G401 (cell line): ENCODE measurements at places on chromosomes 7 and 10. TPM values are rescaled to one million over a fixed set of nuclear protein-coding genes. Genes with fewer than 3 reads are reported as not detected.

The IFIT1B gene
- total RNA-seq, result not detected in 2 replicates

The SLC16A12 gene
- not detected in 2 replicates for total RNA-seq

The CCDC136 gene
- total RNA-seq, result 11.3 and 15.2 TPM in 2 replicates

The TCERG1L gene
- total RNA-seq, result not detected in 2 replicates

The C10orf95 gene
- total RNA-seq, result 1.8 TPM in 1 of 2 replicates, not detected in the other

The HNRNPF gene
- 344 and 404 TPM in 2 replicates for total RNA-seq

The PRKG1 gene
- 68.3 and 136 TPM in 2 replicates for total RNA-seq

The AKR1C4 gene
- not detected in 2 replicates for total RNA-seq

The ZNF316 gene
- total RNA-seq, result 15.3 and 20.2 TPM in 2 replicates

The NAT16 gene
- total RNA-seq, result 1.2 TPM in 1 of 2 replicates, not detected in the other

The RABGEF1 gene
- total RNA-seq, result 21.2 and 23.4 TPM in 2 replicates

- DNase-seq, result no peak
These were observed 33.3 kb downstream of the EPHB4 start for GRCh38 chr7:100793806-100794660.

- DNase-seq, result no peak
These were observed 1228.6 kb upstream of the SORCS1 start for GRCh38 chr10:108393089-108393488.

DNA sequence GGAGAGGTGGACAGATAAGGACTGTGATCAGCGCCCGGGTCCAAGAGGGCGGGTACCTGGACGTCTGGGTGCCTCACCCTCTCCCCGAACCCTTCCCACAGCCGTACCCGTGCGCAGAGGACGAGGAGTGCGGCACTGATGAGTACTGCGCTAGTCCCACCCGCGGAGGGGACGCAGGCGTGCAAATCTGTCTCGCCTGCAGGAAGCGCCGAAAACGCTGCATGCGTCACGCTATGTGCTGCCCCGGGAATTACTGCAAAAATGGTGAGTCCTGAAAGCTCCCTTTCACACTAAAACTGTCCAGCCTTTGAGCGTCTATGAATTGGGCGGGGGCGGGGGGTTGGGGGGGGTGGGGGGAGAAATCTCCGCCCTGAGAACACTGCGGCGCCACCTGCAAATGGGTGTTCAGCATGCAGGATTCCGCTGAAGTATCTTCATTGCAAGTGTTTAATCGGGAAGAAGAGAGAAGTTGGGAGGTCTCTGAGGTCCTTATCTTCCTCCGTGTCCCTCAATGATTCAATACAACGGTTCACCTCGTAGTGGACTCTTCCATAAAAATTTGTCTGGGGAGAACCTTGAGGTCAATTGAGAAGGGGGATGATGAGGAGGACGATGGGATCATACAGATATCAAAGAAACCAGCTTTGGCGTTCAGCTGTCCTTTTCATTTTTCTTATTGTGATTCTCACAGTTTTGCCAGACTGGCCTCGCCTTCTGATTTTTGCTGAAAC, 906 bp downstream of the DKK1 start:
- DNase-seq, result no peak

DNA sequence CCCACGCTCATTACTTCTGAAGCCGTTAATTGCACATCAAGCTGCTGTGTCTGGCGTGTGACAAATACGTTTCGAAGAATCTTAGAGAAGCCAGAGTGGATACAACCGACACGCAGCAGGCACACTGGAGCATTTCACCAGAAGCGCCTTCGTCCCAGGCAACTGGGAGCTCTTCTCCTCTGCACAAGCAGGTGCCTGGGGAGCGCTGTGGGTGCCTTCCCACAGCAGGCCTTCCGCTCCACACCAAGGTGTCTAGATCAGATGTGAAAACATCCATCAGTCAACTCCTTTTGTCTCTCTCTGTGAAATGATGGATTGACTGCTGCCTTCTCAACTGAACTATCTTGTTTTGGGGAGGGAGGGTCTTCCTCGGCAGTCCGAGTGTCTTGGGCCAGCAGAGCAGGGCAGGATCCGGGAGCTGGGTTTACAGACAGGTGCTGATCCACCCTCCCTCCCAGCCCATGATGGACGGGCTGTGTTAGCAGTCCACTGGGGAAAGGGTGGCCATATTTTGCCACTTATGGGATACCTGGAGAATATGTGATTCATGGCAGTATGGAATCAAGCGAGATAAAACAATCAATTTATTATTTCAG, 326.3 kb downstream of the TCERG1L start:
- DNase-seq, result no peak

DNA sequence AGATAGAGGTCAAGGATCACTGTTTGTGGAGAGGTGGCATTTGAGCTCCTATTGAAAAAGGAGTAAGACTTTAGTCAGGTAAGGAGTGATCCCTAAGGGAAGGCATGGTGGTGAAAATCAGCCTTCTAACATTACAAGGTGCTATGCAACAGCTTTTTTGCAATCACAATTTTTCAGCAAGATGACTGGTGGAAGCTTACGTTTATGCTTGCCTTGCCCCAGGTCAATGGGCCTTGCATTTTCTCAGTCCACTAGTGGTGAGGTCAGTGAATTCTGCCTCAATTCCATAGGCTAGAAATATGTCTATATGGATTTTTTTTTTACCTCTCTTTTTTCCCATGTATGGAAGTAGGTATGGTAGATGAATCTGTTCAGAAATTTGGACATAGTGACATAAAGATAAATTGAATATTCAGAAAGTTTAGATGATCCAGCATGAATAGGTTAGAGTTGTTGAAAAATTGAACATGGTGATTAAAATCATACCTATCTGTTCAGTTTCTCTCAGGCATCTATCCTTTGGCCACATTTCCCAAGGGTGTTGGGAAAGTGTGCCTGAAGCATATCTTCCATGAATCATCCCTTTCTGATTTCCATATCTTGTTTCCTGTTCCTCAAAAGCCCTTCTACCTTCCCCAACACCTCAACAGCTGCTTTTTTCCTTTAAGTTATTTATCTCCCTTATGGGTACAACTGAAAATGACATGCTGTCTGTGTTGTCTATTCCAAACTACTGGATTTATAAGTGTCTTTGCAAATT, 71.9 kb upstream of the PTPRZ1 start:
- DNase-seq, result no peak

GRCh38 chr7:29569648-29570047, 6.0 kb downstream of the PRR15 start:
- DNase-seq, result no peak

GRCh38 chr10:68598978-68599770, 39.0 kb downstream of the TET1 start:
- DNase-seq, result peak; percentile 57

DNA sequence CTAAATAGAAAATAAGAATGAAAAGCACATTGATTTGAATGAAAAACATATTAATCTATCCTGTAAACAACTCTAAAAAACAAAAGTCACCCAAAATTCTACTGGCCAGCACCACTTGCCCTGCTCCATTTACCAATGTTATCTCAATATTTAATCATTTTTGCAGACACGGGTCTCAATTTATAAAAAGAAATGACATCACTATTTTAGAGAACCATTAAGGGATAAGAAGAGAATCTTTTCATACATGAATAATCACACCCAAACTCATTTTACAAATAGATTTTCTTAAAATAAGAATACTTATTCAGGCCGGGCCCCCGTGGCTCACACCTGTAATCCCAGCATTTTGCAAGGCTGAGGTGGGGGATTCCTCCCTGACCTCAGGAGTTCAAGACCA, 3.9 kb downstream of the SAR1A start:
- DNase-seq, result no peak

DNA sequence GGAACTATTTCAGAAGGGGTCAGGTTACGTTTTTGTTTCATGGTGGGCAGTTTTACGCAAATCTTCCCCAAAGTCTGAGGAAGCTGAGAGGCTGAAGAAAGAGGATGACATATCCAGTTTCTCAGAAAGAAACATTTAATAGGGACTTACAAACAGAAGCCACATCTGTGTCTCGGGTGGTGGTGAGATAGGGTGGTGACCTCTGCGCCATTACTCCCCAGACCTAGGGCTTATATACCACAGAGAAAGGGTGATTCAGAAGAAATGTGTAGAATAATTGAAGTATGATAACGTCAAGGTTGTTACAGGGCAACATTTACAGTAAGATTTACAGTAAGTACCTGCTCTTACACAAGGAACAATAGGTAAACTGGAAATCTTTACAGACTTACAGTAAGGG, 43.0 kb upstream of the RELN start:
- no peak for DNase-seq

GRCh38 chr10:47311932-47312662, 10.2 kb upstream of the GDF2 start:
- peak; percentile 73 for DNase-seq

GRCh38 chr7:80231707-80232106, 97.1 kb downstream of the GNAI1 start:
- no peak for DNase-seq

DNA sequence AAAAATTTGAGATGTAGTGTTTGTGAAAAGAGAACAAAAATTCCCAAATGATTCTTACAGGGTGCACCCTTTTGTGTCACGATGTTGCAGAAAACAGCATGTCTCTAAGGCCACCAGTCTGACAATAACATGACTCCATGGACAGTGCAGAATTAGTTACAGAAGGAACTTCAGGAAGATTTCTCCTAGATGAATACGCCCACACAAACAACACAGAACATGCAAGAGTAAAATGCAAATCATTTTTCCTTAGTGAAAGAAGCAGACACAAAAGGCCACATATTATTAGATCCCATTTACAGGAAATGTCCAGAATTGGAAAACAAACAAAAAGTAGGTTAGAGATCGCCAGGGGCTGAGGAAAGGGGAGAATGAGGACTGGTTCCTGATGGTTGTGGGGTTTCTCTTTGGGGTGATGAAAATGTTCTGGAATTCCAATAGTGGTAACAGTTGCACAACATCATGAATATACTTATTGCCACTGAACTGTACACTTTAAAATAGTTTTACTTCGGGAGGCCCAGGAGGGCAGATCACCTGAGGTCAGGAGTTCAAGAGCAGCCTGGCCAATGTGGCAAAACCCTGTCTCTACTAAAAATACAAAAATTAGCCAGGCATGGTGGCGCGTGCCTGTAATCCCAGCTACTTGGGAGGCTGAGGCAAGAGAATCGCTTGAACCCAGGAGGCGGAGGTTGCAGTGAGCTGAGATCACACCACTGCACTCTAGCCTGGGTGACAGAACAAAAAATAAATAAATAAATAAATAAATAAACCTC, 10.2 kb downstream of the ZC3HAV1 start:
- DNase-seq, result no peak

GRCh38 chr10:62068464-62068863, 167.0 kb downstream of the ARID5B start:
- no peak for DNase-seq

GRCh38 chr10:13003004-13003403, 1.5 kb upstream of the CCDC3 start:
- DNase-seq, result no peak

GRCh38 chr7:148296994-148297644, 293.4 kb upstream of the C7orf33 start:
- DNase-seq, result no peak

DNA sequence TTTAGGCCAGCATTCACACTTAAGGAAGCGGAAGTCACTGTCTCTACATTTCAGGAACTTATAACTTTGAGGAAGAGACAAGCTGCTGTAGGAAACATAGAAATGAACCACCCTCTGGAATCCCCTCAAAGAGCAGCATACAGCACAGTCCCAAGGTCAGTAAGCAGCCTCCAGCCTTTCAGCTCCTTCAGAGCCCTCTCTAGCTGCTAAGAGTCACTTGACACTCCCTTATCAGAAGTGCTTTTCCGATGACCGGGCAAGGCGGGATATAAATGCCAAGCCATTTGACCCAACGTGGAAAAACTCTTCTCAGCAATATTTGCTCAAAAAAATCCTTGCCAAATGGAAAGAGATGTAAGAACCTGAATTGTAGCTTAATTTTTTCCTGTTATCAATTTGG, 1284.3 kb downstream of the XPNPEP1 start:
- DNase-seq, result no peak

DNA sequence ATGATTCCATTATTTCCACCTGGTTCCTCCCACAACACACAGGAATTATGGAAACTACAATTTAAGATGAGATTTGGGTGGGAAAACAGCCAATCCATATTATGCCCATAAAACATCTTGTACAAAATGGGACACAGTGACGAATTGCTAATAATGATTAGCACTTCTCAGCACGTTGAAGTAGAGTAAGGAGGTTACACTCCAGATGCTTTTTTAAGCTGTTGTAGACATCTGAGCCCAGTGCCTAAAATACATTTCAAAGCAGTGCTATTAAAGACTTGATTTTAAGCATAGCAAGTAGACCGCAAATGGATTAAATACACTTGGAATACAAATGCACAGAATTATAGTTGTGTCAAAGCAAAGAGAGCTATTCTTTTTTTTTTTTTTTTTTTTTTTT, 105.9 kb downstream of the AASS start:
- no peak for DNase-seq

DNA sequence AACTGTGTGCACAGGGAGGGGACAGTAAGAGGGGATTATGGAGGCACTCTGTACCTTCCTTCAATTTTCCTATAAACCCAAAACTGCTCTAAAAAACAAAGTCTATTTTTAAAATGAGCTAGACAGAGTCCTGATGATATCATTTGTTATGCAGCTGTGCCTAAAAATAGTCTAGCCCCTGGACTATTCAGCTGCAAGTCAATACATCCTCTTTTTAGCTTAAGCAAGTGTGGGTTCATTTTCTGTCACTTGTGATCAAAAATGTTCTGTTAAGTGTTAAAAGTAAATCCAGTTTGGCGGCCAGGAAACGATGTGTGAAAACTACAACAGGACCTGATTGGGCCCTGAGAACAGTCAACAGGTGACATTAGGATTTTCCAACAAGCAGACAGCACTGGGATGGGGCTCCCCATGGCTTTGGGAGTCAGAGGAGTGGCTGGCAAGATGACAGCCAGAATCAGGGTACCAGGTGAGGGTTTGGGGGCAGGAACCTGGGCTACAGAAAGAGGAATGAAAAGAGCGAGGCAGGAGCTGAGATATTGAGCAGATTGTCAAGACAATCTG, 33.9 kb downstream of the FAM107B start:
- DNase-seq, result no peak

GRCh38 chr7:124924906-124925305, 4.7 kb downstream of the POT1 start:
- DNase-seq, result no peak

GRCh38 chr7:156238366-156239133, 402.0 kb upstream of the RNF32 start:
- peak; percentile 3 for DNase-seq

DNA sequence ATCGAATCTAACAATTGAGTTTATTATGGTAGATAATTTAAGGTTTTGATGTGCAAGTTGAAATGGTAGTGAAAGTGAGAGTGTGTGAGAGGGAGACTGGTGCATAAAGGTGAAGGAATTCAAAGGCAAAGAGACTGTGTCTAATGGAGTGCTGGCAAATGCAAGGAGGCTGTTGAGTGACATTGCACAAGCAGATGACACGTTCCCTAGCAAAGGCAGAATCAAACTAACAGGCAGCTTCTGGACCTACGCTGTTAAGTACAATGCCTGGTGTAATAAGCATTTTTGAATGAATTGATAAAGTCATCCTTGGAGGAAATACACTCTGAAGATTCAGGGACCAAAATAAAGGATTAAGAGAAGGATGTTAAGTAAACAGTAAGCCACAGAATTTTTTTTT, 11.7 kb upstream of the GPR141 start:
- DNase-seq, result no peak
